ENCODE measurements at places on chromosomes 7 and 10. TPM values are rescaled to one million over a fixed set of nuclear protein-coding genes. Genes with fewer than 3 reads are reported as not detected.

GRCh38 chr10:124329941-124330340, 88.8 kb downstream of the OAT start:
- no peak for DNase-seq

ODAD2 gene
- total RNA-seq, result 0.54 TPM

- DNase-seq, result no peak
Measured at GRCh38 chr7:156143683-156144082, 331.4 kb upstream of the SHH start.

SH2D4B gene
- total RNA-seq, result 0.92 TPM

GRCh38 chr10:87700031-87700796, 40.5 kb downstream of the PAPSS2 start:
- DNase-seq, result no peak

GRCh38 chr10:10829576-10829975, 188.1 kb upstream of the CELF2 start:
- DNase-seq, result no peak

DNA sequence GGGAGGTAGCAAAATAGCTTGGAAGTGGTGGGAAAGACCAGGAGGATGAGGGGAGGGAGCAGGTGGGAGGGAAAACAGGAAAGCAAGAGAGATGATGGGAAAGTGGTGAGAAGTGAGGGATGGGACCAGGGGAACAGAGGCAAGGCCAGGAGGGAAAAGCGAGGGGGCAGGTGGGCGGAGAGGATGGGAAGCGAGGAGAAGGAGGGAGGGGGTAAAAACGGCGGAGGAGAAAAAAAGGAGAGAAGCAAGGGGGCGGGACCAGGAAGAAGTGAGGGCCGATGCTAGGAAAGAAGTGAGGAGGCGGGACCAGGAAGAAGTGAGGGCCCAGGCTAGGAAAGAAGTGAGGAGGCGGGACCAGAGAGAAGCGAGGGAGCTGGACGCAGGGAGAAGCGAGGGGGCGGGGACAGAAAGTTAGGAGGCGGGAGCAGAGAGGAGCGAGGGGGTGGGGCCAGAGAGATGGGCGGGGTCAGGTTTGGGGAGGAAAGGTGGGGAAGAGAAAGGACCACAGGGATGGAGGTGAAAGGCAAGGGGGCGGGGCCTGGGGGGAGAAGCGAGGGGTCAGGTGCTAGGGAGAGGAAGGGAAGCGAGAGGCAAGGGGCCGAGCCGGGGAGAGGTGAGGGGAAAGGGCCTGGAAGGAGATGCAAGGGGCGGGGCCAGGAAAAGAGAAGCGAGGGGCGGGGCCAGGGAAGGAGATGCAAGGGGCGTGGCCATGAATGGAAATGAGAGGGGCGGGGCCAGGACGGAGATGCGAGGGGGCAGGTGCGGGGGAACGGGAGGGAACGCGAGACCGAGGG, 984 bp downstream of the SMURF1 start:
- DNase-seq, result peak; percentile 95

GRCh38 chr10:89203237-89203636, 3.9 kb downstream of the CH25H start:
- DNase-seq, result no peak

DNA sequence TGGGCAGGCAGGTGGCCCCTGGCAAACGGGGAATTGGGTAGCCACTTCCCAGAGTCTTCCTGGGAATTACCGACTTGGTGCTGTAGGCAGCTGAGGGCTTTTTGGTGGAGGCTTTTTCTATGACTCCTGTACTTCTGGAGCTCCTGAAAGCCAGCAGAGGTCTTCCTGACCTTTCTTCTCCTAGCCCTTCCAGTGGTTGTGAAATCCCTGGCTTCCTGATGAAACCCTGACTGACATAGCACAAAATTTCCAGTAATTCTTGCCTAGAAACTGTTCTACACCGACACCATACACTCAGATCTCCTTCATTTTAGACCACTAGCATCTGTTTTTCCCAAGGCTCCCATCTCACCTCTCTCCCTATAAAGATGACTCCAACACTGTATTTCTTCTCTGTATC, 120.2 kb downstream of the STRA8 start:
- DNase-seq, result no peak

POP7 gene
- 21.0 TPM for total RNA-seq
